ENCODE measurements at places on chromosomes 16 and 17. TPM values are rescaled to one million over a fixed set of nuclear protein-coding genes. Genes with fewer than 3 reads are reported as not detected.

- H3K27me3 ChIP-seq = no peaks in the 10 kb centered on the region
- H3K36me3 ChIP-seq = peaks cover 45% of the 10 kb centered on the region
- no peak for DNase-seq
- H3K4me1 ChIP-seq = peaks cover 8% of the 10 kb centered on the region
These were observed 168.6 kb downstream of the FTO start for GRCh38 chr16:53872248-53873221.

- no peak overlapping the region for H3K27ac ChIP-seq
- H3K4me3 ChIP-seq = no peak overlapping the region
- no peaks in the 10 kb centered on the region for H3K36me3 ChIP-seq
- H3K27me3 ChIP-seq = peaks cover 7% of the 10 kb centered on the region
- H3K4me1 ChIP-seq = no peaks in the 10 kb centered on the region
These were observed 6.7 kb upstream of the GAST start for GRCh38 chr17:41705271-41705991.

GRCh38 chr17:58330997-58331814, 2.6 kb upstream of the TSPOAP1 start:
- H3K4me3 ChIP-seq = peak overlapping the region; percentile 80
- peaks cover 21% of the 10 kb centered on the region for H3K36me3 ChIP-seq
- H3K27ac ChIP-seq = peak overlapping the region; percentile 100
- no peaks in the 10 kb centered on the region for H3K27me3 ChIP-seq
- H3K4me1 ChIP-seq = peaks cover 78% of the 10 kb centered on the region

Gene TNFRSF17
- total RNA-seq = not detected

Gene CNGB1
- total RNA-seq = not detected

Gene OMG
- total RNA-seq = 1.4 TPM

All from natural killer cell treated with Interleukin-12 subunit alpha and Interleukin-12 subunit beta and Interleukin-15 and Interleukin-18, amount 100 ng/mL, for 72 hours (primary cell).